ENCODE measurements at places on chromosomes 11 and 22.

GRCh38 chr22:50343541-50343935, 411 bp downstream of the PPP6R2 start:
- no peak for DNase-seq

DNA sequence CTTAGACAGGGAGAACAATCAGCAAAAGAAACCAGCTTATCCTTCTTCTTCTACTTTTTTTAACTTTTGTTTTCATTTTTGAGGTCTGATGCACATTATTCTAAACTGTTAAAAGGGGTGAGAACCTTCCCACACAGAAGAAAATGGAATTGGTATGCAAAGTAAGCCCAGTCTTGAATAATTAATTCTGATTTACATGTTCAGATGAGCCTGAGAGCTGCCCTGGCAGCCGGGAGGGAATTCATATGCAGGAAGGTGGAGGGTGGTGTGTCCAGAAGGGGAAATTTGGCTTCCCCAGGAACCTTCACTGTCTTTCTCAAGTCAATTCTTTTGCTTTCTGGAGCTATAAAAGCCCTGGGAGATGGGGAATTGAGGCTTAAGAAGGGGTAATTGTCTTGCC, 181.0 kb downstream of the INSC start:
- DNase-seq: no peak

DNA sequence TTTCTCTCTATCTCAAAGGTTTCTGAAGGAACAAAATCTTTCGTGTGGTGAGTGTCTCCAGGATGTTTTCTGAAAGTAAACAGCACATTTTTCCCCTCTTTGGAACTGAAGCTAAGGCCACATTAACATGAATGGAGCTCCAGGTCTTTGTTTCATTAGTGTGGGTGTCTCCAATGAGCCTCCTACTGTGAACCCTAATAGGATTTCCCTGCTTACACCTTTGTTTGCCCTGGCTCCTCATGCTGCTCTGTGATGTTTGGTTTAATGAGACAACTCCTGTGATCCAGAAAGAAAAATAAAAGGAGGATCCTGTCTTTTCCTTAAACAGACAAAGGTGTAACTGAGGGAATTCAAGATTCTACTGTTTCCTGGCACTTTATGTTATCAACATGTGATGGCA, 76.9 kb upstream of the SLC6A5 start:
- DNase-seq: no peak

- DNase-seq: no peak
Observed at GRCh38 chr11:34276352-34276864, 81.4 kb downstream of the ABTB2 start.

- no peak for DNase-seq
Observed at GRCh38 chr11:66258473-66258893, 10.0 kb upstream of the RAB1B start.

- DNase-seq: no peak
Observed at GRCh38 chr22:35359380-35360065, 21.4 kb upstream of the HMOX1 start.

GRCh38 chr11:44305470-44306051, 4.4 kb downstream of the ALX4 start:
- DNase-seq: peak; percentile 33

DNA sequence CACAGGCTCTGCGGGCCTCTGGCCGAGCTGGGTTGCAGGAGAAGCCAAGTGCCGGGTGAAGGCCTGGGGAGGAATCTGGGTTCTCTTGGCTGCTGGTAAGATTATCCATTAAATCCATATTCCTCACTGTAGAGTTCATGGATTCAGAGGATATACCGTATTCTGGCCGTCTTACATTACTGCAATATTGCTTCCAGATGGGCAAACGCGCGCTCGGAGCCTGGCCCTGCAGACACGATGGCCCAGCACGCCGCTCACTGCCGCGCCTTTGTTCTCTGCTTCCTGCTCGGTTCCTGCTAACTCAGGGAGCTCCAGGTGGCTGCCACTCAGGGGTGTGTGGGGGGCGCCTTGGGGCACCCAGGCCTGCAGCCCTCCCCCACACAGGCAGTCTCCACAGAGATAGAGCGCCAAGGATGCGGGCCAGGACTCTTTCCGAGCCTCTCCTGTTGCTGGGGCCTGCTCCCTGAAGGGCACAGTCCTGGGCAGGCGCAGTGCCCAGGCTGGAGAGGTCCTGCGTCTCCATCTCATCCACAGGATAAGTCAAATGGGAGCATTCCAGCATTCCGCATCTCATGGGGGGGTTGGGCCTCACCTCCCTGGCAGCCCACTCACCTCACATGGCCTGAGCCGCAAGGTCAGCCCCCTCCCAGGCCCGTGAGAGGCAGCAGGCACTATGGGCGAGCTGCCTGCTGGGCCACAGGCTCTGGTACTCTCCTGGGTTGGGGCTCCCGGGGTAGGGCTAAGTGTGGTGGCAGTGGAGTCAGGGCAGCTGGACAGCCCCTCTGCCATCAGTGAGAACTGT, 14.1 kb upstream of the KCNQ1OT1 start:
- DNase-seq: no peak

DNA sequence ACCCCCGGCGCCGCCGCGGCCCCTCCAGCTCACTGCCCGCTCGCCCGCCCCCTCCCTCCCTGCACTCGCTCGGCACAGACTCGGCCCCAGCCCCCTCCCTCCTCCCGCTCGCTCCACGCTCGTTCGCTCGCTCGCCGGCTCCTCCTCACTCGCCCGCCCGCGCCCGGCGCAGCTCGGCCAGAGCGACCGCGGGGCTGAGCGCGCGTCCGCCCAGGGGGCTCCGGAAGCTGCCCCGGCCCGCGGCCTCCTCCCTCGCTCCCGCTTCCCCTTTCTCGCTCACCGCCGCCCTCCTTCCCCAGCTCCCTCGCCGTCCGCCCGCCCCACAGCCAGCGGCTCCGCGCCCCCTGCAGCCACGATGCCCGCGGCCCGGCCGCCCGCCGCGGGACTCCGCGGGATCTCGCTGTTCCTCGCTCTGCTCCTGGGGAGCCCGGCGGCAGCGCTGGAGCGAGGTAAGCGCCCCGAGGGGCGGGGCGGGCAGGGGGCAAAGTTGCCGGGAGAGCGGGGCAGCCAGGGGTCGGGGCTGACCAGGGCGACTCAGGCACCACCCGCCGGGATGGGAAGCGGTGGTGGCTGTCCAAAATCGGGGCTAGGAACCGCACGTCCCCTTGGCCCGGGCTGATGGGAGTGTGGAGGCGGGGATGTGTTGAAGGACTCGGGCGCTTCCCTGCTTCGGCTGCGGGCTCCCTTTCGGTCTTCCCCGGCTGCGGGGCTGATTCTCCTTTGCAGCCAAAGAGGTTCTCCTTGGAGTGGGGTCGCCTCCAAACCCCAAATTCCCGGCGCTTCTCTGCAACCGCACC, at the start of gene SEZ6L:
TSS of gene SEZ6L (plus strand) at position 148 of the 797 bp plus-strand sequence. CDS start at position 356, 208 bp downstream.
- no peak for DNase-seq

- DNase-seq: peak; percentile 96
Observed at GRCh38 chr11:10454878-10455631, at the start of gene AMPD3. Gene AMPD3, plus strand, starts transcription at chr11:10455264. Its CDS starts 6,256 bp downstream, at chr11:10461520.

DNA sequence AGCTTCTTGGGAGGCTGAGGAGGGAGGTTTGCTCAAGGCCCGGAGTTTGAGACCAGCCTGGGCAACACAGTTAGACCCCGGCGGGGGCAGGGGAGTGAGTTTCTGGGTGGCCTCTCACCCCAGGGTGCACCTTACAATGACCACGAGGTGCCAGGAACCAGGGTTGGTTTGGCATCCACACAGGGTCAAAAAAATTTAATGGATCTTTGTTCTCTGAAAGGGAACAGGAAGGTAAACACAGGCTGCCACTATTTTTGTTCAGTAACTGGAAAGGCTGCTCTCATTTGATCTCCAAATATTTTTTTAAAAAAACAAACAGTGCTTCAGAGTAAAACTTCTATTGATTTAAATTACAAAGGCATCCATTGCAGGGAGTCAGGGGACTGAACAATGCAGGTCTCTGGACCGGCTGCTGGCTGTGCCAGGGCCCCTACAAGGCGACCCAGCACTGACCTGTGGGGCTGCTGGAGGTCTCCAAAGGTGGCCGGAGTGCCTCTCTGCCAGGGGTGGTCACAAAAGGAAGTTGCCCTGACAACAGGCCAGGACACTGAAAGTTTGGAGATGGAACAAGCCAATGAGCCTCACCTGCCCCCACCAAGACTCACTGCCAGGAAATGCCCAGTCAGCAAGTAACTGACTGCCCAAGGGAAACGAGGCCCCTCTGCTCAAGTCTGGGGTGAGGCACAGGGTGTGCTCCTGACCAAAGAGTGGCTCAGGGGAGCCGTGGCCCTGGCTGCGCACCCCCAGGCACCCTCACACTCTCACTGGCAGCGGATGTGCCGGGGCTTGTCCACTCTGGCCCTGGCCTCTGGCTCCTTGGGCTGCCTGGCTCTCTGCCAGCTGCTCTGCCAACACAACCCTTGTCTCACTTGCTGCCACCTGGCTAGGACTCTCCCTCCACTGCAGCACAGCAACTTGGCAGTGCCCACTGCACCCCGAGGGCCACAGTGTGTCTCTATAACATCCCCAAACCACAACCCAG, 51.8 kb downstream of the ARFGAP3 start:
- no peak for DNase-seq

- no peak for DNase-seq
Observed at GRCh38 chr11:126101251-126101929, 38.7 kb upstream of the CDON start.

DNA sequence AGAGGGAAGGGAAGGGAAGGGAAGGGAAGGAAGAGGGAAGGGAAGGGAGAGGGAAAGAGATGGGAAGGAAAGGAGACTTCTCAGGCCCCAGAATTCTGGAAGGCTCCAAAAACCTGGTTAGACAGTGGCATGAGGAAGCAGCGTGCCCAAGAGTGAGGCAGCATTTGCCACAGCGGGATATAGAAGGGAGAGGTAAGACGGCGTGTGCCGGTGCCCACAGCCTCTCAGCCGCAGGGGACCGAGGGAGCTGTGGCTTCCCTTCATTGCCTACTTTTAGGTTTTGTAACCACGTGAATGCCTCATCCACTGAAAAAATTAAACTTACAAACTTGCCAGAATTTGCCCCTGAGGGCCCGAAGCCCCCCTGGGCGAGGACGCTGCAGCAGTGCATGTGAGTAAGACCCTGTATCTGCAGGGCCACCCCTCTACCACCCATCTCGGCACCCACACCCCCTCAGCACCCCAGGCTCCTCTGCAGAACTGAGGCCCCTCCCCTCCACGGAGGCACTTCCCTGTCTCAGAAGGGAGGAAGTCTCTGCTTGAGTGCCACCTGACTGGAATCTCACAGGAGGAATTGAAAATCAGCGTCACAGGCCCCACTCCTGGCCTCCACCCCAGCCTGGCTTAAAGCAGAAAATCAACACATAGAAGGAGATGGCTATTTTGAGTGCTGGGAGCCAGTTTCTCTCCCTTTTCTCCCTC, 58.1 kb downstream of the LINC01488 start:
- DNase-seq: no peak

DNA sequence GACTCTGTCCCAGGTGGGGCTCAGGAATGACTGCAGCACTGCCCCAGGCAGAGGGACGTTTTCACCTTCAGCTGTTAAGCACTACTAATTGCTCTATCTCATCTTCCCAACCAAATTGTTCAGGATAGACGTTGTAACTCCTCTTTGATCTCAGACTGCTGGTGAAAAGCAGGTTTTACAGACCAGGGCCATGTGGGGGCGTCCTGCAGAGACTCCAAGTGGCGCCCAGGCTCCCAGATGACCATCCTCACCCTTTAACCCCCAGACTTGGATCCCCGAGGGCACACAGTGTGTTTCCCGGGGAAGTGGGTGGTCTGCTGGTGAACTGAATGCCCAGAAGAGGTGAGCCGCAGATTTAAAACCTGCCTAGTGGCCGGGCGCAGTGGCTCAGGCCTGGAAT, 23.9 kb downstream of the FADD start:
- DNase-seq: no peak

- no peak for DNase-seq
Observed at GRCh38 chr11:30617762-30618161, 31.6 kb upstream of the MPPED2 start.

DNA sequence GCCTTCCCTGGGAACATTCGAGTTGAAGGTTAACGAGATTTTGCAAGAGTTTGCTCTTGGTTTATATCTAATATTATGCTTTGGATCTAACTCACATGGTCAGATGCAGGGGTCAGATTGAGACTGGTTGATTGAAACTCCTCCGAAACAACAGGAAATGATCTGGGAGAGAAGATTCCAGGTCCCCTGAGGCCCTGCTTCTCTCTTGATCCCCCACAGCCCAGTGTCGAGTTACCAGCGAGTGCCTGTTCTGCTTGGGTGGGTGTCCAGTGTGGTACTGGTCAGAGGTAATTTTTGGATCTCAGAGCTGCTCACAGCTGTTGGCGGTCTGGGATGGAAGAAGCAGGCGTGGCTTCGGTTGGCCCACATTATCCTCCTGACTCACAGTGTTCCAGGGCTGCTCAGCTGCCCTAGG, 9.2 kb downstream of the FBLN1 start:
- peak; percentile 97 for DNase-seq

DNA sequence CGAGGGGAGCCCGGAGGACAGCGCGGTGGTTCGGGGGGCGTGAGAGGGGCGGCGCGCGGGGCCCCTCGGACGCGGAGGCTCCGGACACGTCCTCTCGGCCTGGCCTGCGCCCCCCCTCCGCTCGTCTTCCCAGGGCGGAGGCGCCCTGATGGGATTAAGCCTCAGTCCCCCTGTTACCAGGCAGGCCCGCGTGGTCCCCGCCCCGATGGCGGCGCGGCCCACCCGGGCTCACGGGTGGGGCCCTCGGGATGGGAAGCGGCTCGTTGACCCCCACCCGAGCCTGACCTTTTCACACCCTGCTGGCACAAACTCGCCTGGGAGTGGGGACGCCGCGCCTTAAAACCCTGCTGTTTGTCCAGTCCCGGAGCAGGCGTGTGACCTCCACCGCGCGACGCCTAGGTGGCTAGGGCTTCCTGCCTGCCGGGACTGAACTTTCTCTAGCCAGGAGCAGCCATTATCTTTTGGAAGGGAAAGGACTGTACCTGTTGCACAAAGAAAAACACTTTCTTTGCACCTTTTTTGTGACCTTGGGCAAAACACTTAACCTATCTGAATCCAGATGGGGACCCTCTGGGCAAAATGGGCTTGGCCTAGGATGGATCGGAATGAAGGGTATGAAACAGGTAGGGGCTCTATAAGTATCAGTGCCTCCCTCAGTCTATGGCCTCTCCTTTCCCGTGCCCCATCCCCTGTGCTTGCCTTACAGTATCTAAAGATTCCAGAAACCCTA, 1.0 kb downstream of the KIAA1671 start:
- DNase-seq: no peak

- DNase-seq: no peak
Observed at GRCh38 chr11:128777369-128778011, 83.6 kb downstream of the FLI1 start.

GRCh38 chr11:126061707-126062678, 673 bp downstream of the CDON start:
- peak; percentile 16 for DNase-seq

DNA sequence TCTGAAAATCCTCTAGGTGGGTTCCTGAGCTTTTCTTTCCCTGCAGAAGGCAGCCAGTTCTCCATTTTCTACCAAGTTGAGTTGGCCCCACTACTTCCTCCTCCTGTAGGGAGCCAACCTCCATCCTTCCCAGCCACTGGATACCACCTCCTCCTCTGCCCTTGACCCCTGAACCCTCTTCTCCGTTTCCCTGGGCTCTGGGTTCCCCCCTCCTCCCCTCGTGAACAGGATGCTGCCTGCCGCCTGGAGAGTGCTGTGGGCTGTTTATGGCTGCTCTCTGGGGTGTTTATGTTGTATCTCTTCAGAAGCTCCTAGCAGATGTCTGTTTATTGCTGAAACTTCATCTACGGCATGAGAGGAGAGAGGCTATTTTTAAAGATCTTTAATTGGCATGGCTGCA, 8.6 kb downstream of the MICAL2 start:
- peak; percentile 84 for DNase-seq

GRCh38 chr11:44034639-44035038, 13.1 kb upstream of the ACCSL start:
- no peak for DNase-seq

GRCh38 chr22:45740236-45740635, 68.6 kb downstream of the ATXN10 start:
- DNase-seq: no peak

All from fibroblast of villous mesenchyme (primary cell).